Fibroblast of lung (primary cell): ENCODE measurements at places on chromosomes 4 and X. TPM values are rescaled to one million over a fixed set of nuclear protein-coding genes. Genes with fewer than 3 reads are reported as not detected.

The RBM47 gene
- 1.8 and 2.3 TPM in 2 replicates for total RNA-seq

The FAM133A gene
- total RNA-seq = 0.17 TPM in 1 of 2 replicates, not detected in the other

The MAGEA4 gene
- total RNA-seq = not detected in 2 replicates

The NOX1 gene
- total RNA-seq = not detected in 2 replicates

The CT45A10 gene
- not detected in 2 replicates for total RNA-seq

The SRD5A3 gene
- 4.6 and 5.0 TPM in 2 replicates for total RNA-seq

The LIMCH1 gene
- total RNA-seq = 2.8 and 6.2 TPM in 2 replicates

The UCHL1 gene
- 282 and 397 TPM in 2 replicates for total RNA-seq

The SULT1B1 gene
- total RNA-seq = not detected in 2 replicates

The SLC49A3 gene
- total RNA-seq = 3.9 and 5.1 TPM in 2 replicates

The DUX4 gene
- not detected in 2 replicates for total RNA-seq

The IL1RAPL1 gene
- 0.26 and 2.8 TPM in 2 replicates for total RNA-seq

The FGF5 gene
- total RNA-seq = 5.4 and 25.8 TPM in 2 replicates

The GLRB gene
- 13.6 and 25.9 TPM in 2 replicates for total RNA-seq

The FABP2 gene
- total RNA-seq = not detected in 2 replicates

The KLB gene
- total RNA-seq = not detected in 2 replicates

The SLC38A5 gene
- total RNA-seq = 21.5 and 21.8 TPM in 2 replicates

The CCDC120 gene
- 0.51 and 0.66 TPM in 2 replicates for total RNA-seq

The NWD2 gene
- not detected in 2 replicates for total RNA-seq

The PRSS12 gene
- total RNA-seq = 27.5 and 59.9 TPM in 2 replicates

The GLRA3 gene
- not detected in 2 replicates for total RNA-seq

The BRS3 gene
- not detected in 2 replicates for total RNA-seq

The TLR1 gene
- 1.3 and 1.7 TPM in 2 replicates for total RNA-seq

The GPAT3 gene
- 2.1 and 4.1 TPM in 2 replicates for total RNA-seq

The CFI gene
- 10.2 and 36.0 TPM in 2 replicates for total RNA-seq

The GAB3 gene
- 4.1 and 6.4 TPM in 2 replicates for total RNA-seq

The SERTM2 gene
- under 0.01 TPM in 2 replicates for total RNA-seq

The HSD17B13 gene
- total RNA-seq = under 0.01 and 0.17 TPM in 2 replicates

The RAB33A gene
- 12.6 and 18.3 TPM in 2 replicates for total RNA-seq

The MAGEC1 gene
- not detected in 2 replicates for total RNA-seq

The SLC6A8 gene
- total RNA-seq = 9.8 and 11.1 TPM in 2 replicates

The PAGE4 gene
- not detected in 2 replicates for total RNA-seq

The KLHL2 gene
- total RNA-seq = 23.1 and 26.1 TPM in 2 replicates

The ARHGAP36 gene
- not detected in 2 replicates for total RNA-seq

The RTL3 gene
- total RNA-seq = not detected in 2 replicates

The HMGB3 gene
- total RNA-seq = 5.4 and 8.8 TPM in 2 replicates

The KLF8 gene
- total RNA-seq = 1.0 and 3.0 TPM in 2 replicates

The FHL1 gene
- total RNA-seq = 127 and 180 TPM in 2 replicates

The REPS2 gene
- 0.50 and 0.77 TPM in 2 replicates for total RNA-seq

The CCDC149 gene
- 11.0 and 13.9 TPM in 2 replicates for total RNA-seq

The ITGB1BP2 gene
- 0.51 and 0.66 TPM in 2 replicates for total RNA-seq

The NXT2 gene
- 13.5 and 14.6 TPM in 2 replicates for total RNA-seq

The ARMCX4 gene
- total RNA-seq = 3.6 and 7.6 TPM in 2 replicates

The VCX3A gene
- total RNA-seq = not detected in 2 replicates

The PABPC4L gene
- 0.77 and 1.2 TPM in 2 replicates for total RNA-seq

The C4orf50 gene
- not detected in 2 replicates for total RNA-seq

The ALAS2 gene
- not detected in 2 replicates for total RNA-seq

The LNX1 gene
- total RNA-seq = 0.51 and 1.3 TPM in 2 replicates

The GASK1B gene
- 18.2 and 23.6 TPM in 2 replicates for total RNA-seq

The CYSLTR1 gene
- 0.26 and 0.50 TPM in 2 replicates for total RNA-seq

The HPF1 gene
- total RNA-seq = 14.0 and 19.3 TPM in 2 replicates

The UGT2B15 gene
- total RNA-seq = not detected in 2 replicates

The VEGFC gene
- 49.6 and 67.2 TPM in 2 replicates for total RNA-seq
